ENCODE measurements at places on chromosomes 12 and 14.

- DNase-seq: no peak
These were observed 1543.5 kb downstream of the AACS start for GRCh38 chr12:126608607-126609175.

- no peak for DNase-seq
These were observed 27.0 kb downstream of the SENP1 start for GRCh38 chr12:48078901-48079300.

- no peak for DNase-seq
These were observed 123.1 kb upstream of the PRMT8 start for GRCh38 chr12:3367750-3368444.

DNA sequence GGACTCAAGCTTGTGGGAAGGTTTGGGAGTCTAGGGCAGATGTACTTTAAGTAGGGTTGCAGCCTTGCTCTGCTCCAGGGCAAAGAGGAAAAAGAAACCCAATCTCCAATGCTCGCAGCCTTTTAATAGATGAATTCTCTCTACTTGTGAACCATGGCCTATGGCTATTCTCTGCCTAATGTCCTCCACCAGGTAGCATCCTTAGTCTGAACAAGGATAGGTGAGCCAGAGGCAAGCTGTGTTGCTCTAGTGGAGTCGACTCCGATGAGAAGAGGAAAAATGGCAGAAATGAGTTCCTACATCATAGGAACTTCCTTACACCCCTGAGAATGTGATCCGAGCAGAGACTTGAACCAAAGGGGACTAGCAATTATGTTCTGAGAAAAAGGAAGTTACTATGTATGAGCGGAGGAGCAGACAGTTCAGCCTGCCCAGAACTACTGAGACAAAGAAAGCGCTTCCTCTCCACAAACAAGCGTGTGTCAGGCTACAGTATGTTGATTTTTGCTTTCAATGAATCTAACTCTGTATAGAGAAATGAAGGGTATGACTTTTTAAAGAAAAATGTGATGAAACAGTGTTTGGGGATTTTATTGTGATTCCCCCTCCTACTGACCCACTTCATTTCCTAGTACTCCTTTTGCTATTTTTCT lies 153.6 kb upstream of the ARID2 start:
- no peak for DNase-seq

DNA sequence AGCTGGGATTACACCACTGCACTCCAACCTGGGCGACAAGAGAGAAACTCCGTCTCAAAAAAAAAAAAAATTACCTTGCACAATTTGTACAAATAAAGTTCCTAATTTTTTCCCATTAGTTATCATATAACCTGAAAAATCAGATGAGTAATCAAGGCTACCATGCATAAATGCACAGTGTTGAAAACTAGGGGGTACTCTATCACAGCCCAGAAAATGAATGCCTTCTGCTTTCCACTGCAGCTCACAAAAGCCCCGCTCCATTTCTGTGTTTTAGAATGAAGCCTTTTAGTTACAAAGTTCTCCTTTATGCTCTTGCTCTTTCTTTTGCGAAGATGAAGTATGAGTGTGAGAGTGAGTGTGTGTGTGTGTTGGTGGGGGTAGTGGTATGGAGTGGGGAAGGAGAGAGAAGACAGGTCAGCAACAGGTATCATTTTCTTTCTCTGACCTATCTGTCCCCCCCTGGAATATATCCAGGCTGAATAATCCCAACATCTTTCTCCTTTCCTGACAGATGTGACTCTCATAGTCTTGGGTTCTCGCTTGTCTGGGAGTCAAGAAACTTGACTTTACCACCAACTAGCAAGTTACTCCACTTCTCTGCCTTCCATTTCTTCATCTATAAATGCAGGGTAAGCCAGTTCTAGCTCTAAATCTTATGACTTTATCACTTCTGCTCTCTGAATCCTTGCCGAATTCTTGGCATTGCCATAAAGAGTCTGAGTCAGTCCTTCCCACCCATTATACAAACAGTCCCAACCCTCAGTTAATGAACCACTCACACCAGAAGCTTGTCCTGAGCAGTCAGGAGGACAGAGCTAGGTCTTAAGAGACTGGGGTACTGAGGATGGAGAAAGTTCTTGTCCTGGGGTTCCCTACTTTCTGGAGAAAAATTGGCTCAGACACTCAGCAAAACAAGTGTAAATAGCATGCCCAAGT lies 16.1 kb downstream of the BIN2 start:
- DNase-seq: no peak

DNA sequence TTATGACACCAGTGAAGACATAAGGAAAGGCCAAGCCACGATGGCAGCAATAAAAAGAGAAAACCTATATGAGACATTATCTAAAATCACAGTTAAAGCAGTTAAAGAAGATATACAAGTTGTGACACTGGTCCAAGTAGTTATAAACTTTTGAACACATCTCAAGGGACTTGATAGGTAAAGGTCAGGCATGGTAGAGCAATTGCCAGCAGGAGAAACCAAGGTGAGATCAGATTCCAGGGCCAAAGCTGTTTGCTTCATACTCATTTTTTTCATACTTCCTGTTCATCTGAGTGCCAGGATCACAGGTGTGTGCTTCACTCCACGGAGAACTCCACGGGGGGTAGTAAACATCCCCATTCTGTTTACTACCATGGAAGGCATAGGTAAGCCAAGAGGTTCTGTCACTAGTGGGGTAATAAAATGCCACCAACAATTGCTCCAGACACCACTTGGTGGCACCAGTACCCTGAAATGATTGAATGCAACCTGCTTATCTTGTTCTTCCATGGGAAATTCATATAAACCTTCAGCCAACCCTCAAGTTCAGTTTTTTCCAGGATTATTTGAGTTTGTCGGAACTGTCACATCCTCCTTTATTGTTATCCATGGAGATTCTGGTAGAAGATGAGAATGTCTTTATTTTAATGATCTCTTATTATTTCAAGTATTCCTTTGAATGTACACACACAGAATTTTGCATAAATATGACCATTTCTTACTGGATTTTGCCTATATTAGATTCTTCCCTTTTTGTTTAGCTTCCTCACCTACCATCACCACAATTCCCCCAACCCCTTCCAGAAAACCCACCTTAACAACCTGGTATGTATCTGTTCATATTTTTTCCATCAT lies 59.2 kb upstream of the TSPAN8 start:
- peak; percentile 1 for DNase-seq

GRCh38 chr12:110379197-110379596 lies 24.3 kb downstream of the ANAPC7 start:
- no peak for DNase-seq

DNA sequence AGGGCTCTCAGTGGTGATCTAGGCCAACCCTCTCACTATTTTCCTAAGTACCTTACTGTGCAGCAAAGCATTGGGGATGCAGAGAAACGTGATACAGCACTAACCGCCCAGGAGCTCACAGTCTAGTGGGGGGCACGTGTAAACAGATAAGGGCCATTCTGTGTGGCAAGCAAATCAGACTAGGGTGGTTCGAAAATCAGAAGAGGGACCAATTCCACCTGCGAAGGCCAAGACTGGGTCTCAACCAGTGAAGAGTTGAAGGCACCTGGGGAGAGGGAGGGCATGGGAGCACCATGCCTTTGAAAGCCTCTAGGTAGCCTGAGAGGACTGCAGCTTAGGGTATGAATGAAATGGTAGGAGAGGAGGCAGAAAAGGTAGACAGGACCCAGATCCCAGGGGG lies 2.2 kb downstream of the PITPNM2 start:
- DNase-seq: no peak

- DNase-seq: no peak
These were observed 176.5 kb upstream of the CPNE8 start for GRCh38 chr12:39081910-39082309.

GRCh38 chr14:98514016-98514415 lies 758.0 kb downstream of the BCL11B start:
- no peak for DNase-seq

- DNase-seq: no peak
These were observed 26.3 kb downstream of the TNFAIP2 start for GRCh38 chr14:103149351-103150237.

- no peak for DNase-seq
These were observed 9.1 kb downstream of the RTL1 start for GRCh38 chr14:100894416-100894815.

- no peak for DNase-seq
These were observed 26.3 kb upstream of the CD69 start for GRCh38 chr12:9786726-9787717.

DNA sequence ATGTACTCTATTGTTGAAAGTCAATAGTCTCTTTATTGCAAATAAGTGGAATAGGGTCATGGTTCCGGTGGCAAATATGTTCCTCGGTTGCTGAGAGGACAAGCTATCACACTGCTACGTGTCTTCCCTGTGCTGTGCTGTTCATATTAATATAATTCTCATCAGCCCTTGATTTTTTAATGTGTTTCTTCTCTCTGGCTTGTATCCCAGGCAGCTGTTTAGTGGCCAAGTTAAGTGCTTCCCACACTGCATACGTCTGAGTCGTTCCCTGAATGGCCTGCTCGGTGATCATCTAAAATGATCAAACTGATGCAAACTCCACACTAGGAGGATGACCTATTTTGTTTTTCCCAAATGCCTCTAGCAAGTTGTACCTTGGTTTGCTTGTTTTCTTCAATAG lies 186.4 kb downstream of the ANO6 start:
- no peak for DNase-seq

Data from kidney capillary endothelial cell (primary cell).